ENCODE measurements at places on chromosomes 12 and 14. TPM values are rescaled to one million over a fixed set of nuclear protein-coding genes. Genes with fewer than 3 reads are reported as not detected.

JPH4 gene
- 1.6 TPM for total RNA-seq

CCDC177 gene
- not detected for total RNA-seq

DNA sequence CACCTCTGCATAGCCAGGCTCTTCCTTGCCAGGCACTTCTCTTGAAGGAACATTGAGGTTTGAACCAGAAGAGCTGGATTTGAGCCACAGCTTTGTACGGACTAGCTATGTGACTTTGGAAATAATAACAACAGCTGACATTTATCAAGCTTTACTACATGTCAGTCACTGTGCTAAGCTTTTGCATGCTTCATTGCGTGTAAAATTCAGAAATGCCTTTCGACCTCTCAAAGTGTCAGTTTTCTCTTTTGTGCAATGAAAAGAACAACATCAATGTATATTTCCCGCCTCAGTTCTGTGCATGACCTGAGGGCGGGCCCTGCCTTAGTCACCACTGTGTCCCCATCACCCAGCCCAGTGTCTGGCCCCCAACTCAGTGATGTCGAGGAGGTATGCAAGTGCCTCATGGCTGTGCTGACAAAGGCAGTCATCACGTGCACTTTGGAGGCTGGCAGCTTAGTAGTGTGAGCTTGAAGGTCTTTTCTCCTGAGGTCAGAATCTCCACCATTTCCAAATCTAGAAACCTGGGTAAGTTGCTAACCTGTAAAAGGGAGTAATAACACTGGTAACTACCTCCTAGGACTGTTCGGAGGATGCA lies 17.9 kb upstream of the AQP2 start:
- H3K36me3 ChIP-seq, result no peaks in the 10 kb centered on the region
- no peak overlapping the region for H3K27ac ChIP-seq
- ATAC-seq, result no peak
- H3K4me3 ChIP-seq, result no peak overlapping the region
- H3K4me1 ChIP-seq, result no peaks in the 10 kb centered on the region

DNA sequence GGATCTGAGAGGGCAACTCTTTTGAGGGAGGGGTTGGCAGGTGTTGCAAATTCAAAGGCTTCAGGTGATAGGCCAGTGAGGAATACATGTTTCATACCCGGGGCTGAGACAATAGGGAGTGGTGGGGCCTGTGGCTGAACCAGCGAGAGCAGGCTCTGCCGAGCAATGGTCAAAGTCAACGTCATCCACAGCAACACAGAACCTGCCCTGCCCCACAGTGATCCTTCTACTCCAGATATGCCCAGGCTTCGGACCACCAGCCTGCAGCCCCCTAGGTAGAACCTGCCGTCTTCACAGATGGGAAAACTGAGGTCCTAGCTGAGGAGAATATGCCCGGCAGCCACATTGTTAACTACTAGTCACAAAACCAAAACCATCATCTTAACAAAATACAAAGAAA lies 4.1 kb downstream of the SERPINA1 start:
- H3K4me1 ChIP-seq, result no peaks in the 10 kb centered on the region
- H3K27ac ChIP-seq, result no peak overlapping the region
- no peak overlapping the region for H3K4me3 ChIP-seq
- no peak for ATAC-seq
- no peaks in the 10 kb centered on the region for H3K27me3 ChIP-seq
- no peaks in the 10 kb centered on the region for H3K36me3 ChIP-seq

- H3K4me1 ChIP-seq, result no peaks in the 10 kb centered on the region
- no peaks in the 10 kb centered on the region for H3K36me3 ChIP-seq
- no peak overlapping the region for H3K27ac ChIP-seq
- ATAC-seq, result no peak
Measured at GRCh38 chr12:80648881-80649280, 58.6 kb upstream of the MYF6 start.

- H3K27ac ChIP-seq, result no peak overlapping the region
- peak; percentile 31 for ATAC-seq
- no peak overlapping the region for H3K4me3 ChIP-seq
- no peaks in the 10 kb centered on the region for H3K36me3 ChIP-seq
- no peaks in the 10 kb centered on the region for H3K4me1 ChIP-seq
Measured at GRCh38 chr12:47590771-47591360, 115.0 kb downstream of the RPAP3 start.

GRCh38 chr14:85399186-85399585 lies 130.8 kb upstream of the FLRT2 start:
- ATAC-seq, result no peak
- no peaks in the 10 kb centered on the region for H3K4me1 ChIP-seq
- no peak overlapping the region for H3K27ac ChIP-seq

DNA sequence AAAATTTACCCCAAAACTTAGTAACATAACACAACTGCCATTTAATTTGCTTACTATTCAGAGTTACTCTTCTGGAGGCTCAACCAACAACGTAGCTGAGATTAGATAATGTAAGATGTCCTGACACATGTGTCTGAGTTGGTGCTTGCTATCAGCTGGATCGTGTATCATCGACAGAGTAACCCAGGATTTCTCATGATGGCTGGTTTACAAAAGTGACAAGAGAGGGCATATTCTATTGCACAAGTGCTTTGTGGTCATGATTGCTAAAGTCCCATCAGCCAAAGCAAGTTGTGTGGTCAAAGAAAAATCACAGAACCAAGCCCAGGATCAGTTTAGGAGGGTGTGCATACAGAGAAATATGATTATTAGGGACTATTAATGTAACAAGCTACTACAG lies 73.4 kb downstream of the CAPZA3 start:
- H3K27ac ChIP-seq, result no peak overlapping the region
- no peaks in the 10 kb centered on the region for H3K36me3 ChIP-seq
- no peak overlapping the region for H3K4me3 ChIP-seq

- H3K4me3 ChIP-seq, result no peak overlapping the region
- peaks cover 92% of the 10 kb centered on the region for H3K4me1 ChIP-seq
- H3K36me3 ChIP-seq, result no peaks in the 10 kb centered on the region
- no peak for ATAC-seq
- H3K27me3 ChIP-seq, result no peaks in the 10 kb centered on the region
Measured at GRCh38 chr12:62265511-62265910, 5.3 kb downstream of the USP15 start.

- no peaks in the 10 kb centered on the region for H3K4me1 ChIP-seq
- no peaks in the 10 kb centered on the region for H3K27me3 ChIP-seq
- no peak overlapping the region for H3K27ac ChIP-seq
- no peak overlapping the region for H3K4me3 ChIP-seq
Measured at GRCh38 chr14:47596232-47596631, 79.2 kb downstream of the MDGA2 start.

DNA sequence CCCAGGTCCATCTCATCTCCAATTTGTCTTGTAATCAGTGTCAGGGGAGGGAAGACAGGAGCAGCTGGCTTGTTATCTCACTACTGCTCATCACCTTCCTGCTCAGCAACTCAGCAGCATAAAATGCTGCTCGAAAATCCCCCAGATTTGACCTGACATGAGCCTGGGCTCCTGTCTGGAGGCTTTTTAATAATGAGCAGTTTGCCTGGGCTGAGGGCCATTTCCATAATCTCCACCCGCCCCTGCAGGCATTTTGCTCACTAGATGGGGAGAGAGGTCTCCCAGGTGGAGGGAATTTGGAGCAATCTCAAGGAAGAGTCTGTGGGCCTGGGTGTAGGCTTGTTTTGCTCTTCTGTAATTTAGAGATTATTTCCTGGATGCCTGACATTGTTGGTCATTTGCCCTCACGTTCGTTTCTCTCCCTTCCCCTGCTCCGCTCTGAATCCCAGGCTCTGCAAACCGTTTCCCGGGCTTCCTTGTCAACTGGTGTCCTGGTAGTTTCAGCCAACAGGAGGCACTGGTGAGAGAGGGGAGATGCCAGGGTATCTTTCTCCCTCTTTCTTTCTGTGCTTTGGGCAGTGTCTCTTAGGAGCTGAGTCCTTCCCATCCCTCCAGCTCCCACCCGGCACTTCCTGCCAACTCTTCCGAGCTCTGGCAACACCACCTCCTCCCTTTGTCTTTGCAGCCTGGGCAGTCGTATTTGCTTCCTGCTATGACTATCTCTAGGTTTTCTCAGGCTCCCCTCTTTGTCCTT lies 299.2 kb downstream of the GLT1D1 start:
- no peak overlapping the region for H3K27ac ChIP-seq
- peaks cover 36% of the 10 kb centered on the region for H3K27me3 ChIP-seq
- no peaks in the 10 kb centered on the region for H3K36me3 ChIP-seq
- ATAC-seq, result no peak
- no peaks in the 10 kb centered on the region for H3K4me1 ChIP-seq
- no peak overlapping the region for H3K4me3 ChIP-seq

DNA sequence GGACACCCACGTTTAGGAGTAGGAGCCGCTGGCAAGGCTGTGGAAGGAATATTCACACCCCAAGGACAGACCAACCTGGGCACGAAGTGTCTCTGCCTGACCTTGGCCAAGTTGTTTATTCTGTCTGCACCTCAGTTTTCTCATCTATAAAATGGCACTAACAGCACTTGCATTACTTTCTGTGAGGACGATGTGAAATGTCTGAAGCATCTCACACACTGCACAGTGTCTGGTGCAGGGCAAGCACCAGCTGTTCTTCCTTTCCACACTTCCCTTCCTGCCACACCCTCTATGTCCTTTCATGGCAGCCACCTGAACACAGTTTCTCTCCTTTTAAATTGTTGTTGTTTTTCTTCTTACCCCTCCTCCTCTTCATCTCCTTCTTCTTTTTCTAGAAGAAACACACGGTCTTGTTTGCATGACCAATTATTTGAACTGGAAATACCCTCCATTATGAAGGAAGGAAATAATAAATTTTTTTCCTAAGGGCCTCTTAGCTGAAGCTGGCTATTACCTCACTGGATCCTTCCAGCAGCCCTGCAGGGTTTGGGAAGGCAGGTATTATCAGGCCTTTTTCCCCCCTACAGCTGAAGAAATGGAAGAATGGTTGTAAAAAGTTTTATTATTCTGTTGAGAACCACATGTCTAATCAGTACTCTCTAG lies 42.9 kb upstream of the ATP23 start:
- H3K36me3 ChIP-seq, result no peaks in the 10 kb centered on the region
- H3K27ac ChIP-seq, result peak overlapping the region; percentile 97
- no peaks in the 10 kb centered on the region for H3K27me3 ChIP-seq

- H3K27ac ChIP-seq, result no peak overlapping the region
- H3K4me3 ChIP-seq, result no peak overlapping the region
- H3K27me3 ChIP-seq, result no peaks in the 10 kb centered on the region
Measured at GRCh38 chr12:40233741-40234367, 9.1 kb downstream of the LRRK2 start.

DNA sequence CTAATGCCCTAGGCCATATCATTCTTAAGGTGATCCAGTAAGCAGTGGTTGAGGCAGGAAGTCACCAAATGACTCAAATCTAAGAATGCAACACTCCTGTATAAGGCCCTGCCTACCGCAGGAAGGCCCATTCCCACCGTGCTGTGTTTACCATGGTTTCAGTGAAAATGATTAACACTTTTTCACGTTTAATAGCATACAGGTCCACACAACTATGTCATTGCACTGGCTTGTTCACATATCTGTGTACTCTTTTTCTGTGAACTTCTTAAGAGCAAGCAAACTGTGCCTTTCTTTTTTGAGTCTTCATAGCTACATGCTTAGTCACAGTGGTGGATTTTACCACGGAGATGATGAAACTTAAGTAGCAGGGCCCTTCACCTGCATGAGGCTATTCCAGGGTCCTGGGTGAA lies 214.9 kb downstream of the CNTN1 start:
- H3K36me3 ChIP-seq, result no peaks in the 10 kb centered on the region
- no peaks in the 10 kb centered on the region for H3K27me3 ChIP-seq
- no peak overlapping the region for H3K4me3 ChIP-seq
- no peak for ATAC-seq

Data from gastroesophageal sphincter (tissue), 4 donors.